Lung (tissue), 17 donors: ENCODE measurements at places on chromosomes 11 and 22. TPM values are rescaled to one million over a fixed set of nuclear protein-coding genes. Genes with fewer than 3 reads are reported as not detected.

Gene MYO18B
- 0.71 TPM for total RNA-seq

Gene RIBC2
- 8.1 TPM for total RNA-seq

Gene ESRRA
- total RNA-seq = 78.3 TPM

Gene ANGPTL5
- not detected for total RNA-seq

Gene SLC39A13
- total RNA-seq = 31.8 TPM

Gene MAPK8IP1
- total RNA-seq = 15.4 TPM

Gene DGCR6
- total RNA-seq = 5.9 TPM

Gene ANO5
- 2.8 TPM for total RNA-seq

Gene EMID1
- 7.9 TPM for total RNA-seq

Gene SCN4B
- total RNA-seq = 5.2 TPM

Gene HOATZ
- total RNA-seq = 25.4 TPM

Gene KRTAP5-11
- total RNA-seq = not detected

Gene CARNS1
- total RNA-seq = 1.2 TPM

Gene AQP11
- total RNA-seq = 0.74 TPM

Gene HSPB2
- 4.8 TPM for total RNA-seq

Gene TMEM121B
- 0.67 TPM for total RNA-seq

Gene ASCL3
- total RNA-seq = not detected

Gene NPAT
- 26.2 TPM for total RNA-seq

Gene GSTT2
- not detected for total RNA-seq

Gene NDUFS8
- total RNA-seq = 151 TPM

Gene IL17REL
- total RNA-seq = 0.51 TPM

Gene KCNQ1
- total RNA-seq = 15.4 TPM

Gene KRTAP5-8
- 0.34 TPM for total RNA-seq

Gene OR6T1
- total RNA-seq = not detected

Gene TP53AIP1
- 0.61 TPM for total RNA-seq

Gene IFITM10
- 0.40 TPM for total RNA-seq

Gene FJX1
- total RNA-seq = 2.9 TPM

Gene NDUFC2
- total RNA-seq = 190 TPM

Gene MUC15
- 10.5 TPM for total RNA-seq

Gene MS4A7
- 111 TPM for total RNA-seq
